ENCODE measurements at places on chromosomes 12 and 14.
A peak's percentile ranks its signal among the peaks of the same experiment; 100 is the strongest.

- DNase-seq, result peak; percentile 16
These were observed 98.7 kb downstream of the GAS2L3 start for GRCh38 chr12:100672075-100672592.

DNA sequence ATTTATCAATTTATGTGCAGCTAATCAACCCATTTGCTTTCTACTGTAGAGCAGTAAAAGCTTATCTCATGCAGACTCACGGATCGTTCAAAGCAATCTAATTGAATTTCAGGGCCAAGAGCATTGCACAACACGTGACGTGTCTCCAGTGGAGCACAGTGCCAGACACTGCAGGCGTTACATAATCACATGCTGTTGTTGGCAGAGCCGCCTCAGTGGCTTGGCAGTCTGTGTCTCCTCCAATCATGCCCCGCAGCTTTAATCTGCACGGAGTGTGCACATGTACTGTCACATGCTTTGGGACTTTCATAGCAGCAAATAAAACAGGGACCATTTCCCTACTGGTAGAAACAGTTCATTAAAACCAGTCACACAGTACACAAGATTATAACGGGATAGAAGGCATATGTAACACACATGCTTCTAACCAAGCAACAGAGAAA lies 309.3 kb downstream of the ITPR2 start:
- no peak for DNase-seq

DNA sequence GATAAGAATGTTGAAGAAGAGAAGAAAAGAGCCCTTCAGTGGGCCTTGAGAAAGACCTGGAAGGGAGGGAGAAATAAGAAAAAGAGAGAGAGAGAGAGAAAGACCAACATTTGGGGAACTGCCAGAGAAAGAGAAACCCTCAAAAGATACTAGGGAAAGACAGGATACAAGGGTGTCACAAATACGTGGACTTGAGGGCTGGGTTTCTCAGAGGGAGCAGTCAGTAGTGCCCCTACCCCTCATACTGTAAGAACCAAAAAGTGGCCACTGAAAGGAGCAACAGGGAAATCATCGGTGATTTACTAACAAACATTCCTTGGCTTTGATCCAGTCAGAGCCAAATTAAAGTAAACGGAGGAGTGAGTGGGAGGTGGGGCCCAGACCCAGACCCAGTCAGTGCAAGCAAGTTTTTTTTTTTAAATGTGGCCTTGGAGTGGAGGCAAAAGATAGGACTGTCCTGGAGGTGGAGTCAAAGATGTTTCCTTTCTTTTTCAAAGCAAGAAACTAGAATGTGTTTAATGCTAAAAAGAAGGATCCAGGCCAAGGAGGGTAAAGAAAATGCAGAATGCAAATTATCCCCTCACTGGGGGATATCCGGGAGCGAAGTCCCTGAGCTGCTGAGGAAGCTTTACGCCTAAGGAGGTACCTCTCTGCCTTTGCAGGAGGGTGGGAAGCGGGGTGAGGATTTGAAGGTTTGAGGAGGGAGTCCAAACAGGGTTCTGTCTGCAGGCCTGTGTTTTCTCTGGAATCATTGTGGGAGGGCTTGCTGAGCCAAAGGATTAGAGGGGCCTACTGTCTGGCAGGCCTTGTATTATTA lies 143.5 kb upstream of the AMIGO2 start:
- DNase-seq, result no peak

DNA sequence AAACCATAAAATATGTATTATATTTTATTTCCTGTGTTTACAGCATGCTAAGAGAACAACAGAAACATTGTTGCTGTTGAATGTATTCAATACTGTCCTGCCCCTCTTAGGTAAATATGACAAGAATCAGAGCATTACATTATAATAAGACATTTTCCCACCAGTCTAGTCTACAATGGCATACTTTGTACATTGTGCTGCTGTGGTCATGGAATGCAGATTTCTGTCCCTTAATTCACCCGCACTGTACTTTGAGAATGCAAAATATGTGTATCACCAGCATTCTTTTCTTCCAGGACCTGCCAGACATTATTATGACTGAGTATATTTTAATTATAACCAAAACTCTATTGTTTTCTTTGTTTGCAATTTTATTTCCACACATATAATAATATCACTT lies 16.5 kb upstream of the OR10AD1 start:
- no peak for DNase-seq

DNA sequence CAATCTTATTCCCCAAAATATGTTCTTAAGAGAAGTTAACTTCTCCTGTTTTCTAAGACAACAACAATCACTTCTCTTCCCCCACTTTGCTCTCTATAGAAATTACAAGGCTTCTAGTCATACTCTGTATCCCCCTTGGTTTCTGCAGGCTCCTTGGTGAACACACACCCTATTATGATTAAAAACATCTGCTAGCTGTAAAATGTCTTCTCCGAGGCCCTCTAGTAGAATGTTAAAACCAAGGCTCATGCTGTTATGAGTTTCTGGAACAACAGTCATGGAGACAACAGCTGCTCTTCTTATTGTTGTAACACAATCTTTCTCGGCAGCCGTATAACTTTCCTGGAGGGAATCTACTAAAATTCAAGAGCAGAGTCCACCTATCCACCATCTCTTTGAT lies 397.5 kb upstream of the CCDC196 start:
- DNase-seq, result no peak

DNA sequence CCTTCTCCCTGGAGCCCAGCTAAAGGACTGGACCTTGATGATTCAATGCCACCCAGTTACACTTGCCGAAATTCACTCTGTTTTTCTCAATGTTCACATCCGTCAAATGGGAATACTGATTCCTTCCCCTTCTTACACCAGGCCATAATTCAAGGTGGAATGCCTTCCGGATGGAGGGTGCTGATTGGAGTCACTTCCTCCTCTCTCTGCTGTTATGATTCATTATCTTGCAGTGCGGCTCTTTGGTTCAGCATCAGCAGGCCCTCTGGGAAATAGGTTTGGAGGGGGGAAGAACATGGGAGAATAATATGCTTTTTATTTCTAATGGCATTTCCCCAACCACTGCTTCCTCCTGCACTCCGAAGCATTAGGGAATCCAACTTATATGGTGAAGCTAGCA lies 390.6 kb upstream of the TBX3 start:
- no peak for DNase-seq

- DNase-seq, result no peak
These were observed 50.1 kb upstream of the E2F7 start for GRCh38 chr12:77115471-77115870.

DNA sequence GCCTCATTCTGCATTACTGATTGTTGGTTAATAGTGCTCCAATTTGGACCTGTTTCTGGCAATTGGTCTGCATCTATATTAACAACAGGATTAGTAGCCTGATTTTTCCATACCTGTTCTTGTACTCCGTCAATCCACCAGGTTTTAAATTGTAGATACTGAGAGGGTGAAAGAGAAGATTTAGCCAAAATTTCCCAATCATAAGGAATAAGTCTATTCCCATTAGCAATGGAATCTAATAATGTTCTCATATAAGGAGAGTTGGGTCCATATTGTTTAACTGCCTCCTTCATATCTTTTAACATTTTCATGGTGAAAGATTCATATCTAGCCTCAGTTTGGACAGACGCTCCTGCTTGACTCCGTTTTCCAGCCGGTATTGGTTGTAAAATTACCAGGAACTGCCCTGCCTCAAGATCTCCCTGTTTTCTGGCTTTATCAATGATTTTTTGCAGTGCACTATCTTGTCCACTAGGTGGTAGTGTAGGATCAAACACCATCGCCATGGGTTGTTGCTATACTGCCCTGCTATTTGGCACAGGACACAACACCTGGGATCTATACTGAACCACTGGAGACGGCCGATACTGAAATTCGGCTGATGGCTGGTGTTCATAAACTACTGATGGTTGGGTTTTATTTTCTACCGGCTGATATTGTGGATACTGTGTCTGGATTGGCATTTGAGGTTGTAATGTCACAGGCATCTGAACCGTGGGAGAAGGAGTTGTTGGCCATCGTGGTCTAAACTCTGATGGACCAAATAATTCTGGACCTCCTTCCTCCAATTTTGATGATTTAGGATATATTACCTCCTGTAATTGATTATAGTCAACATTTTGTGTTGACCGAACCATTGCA lies 25.2 kb downstream of the DHRS4L2 start:
- DNase-seq, result no peak

GRCh38 chr12:56324206-56324605 lies 8.4 kb upstream of the CNPY2 start:
- no peak for DNase-seq

- no peak for DNase-seq
These were observed 26.9 kb downstream of the FBXW8 start for GRCh38 chr12:116937640-116938039.

DNA sequence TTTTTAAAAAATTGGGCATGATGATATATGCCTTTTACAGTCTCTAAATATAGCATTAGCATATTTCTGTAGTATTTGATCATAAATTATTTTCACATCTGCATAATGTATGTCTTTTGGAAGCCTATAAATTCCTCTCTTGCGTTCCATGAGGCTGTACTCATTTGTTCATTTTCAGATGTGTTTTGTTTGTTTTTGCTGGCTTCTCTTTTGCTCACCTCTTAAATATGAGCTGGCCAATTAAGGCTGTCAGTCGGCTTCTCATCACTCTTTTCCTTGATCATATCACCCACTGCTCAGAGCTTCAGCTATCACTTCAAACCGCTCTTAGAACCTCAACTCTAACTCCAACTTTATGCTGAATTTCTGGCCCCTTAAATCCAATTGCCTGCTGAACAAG lies 6.6 kb downstream of the TMEM263 start:
- no peak for DNase-seq

DNA sequence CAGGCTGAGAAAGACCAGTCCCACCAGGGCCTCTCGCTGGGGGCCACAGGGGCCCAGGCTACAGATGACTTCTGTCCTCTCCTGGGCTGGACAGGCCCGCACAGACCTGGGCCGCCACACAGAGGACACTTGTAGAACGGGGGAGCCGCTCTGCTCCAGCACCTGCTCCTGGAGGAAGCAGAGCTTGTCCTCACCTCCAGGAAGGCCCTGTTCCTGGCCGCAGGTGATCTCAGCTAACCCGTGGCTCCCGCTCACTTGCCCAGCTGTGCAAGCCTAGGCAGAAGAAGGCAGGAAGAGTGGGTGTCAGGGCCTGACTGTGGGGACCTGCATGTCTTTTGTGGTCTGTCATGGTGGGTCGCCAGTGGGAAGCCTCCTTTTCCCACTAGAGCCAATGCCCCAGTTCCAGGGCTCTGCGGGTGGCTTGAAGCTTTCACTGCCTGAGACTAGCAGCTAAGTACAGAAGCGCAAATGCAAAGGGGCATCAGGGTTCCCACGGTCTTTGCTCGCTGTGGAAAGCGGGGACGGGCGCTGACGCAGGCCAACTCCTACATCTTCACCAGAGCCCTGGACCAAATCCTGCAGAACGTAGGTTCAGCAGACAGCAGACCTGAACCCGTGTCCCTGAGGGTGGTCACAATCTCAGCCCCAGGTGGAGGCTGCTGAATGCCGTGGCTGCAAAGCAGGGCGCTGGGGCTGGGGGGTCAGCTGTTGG lies 8.8 kb upstream of the CEP170B start:
- no peak for DNase-seq

- DNase-seq, result no peak
These were observed 899 bp downstream of the TPCN1 start for GRCh38 chr12:113221997-113222729.

DNA sequence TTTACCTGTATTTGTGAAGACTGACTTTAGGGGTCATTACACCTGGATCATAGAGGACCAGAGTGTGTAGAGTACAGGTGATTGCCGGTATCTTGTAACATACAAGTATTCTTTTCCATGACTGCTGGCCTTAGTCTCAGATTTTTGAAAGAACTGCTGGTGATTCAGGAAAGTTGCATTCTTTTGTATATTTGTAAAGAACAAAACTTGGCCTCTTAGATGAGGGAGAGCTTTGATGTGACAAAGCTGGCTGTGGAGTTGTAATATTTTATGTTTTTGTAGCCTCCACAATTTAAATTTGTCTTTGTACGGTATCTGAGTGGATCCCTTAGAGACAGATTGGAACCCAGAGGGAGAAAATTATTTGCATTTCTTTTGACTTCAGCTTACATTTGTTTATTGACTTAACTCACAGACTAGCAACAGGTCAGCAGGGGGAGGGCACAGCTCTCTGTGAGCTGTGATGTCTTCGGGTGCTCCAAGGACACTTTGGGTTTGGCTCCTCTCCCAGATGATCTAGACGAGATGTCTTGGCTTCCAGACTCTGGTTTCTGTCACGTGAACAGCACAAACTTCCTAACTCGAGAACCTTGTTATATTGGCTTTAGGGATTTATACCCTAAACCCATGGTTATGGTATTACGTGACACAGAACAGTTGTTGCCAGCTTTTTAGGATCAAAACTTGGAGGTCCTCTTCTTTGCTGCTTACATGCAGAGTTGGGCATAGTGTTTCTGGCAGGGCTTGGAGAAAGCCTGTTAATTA lies 65.9 kb downstream of the DAAM1 start:
- DNase-seq, result no peak

Measured in stimulated activated CD4-positive, alpha-beta T cell treated with anti-CD3 and anti-CD28 coated beads, Interleukin-1b, Interleukin-23, amount 100 ng/mL, for 4 hours (primary cell).